ENCODE measurements at places on chromosomes 4 and X.

DNA sequence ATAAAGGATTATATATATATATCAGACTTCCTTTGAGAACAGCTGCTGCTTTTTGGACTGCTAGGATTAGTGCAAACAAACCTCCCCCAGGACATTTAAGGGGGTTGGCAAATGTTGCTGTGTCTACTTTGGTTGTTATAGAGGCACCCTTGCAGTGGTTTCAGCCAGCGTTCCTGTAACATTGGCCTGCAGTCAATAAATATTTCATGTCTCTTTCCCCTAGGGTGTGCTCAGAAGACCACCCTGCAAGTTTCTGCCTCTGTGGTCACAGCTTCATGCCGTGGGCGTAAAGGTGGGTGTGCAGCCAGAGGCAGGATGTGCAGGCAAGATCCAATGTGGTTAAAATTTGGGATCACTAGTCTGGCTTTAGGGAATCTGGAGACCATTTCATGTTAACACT lies 28.9 kb downstream of the FGF5 start:
- DNase-seq = no peak

- DNase-seq = no peak
Measured at GRCh38 chr4:55530691-55531090, 16.0 kb downstream of the CLOCK start.

- no peak for DNase-seq
Measured at GRCh38 chr4:1271686-1272085, 18.0 kb upstream of the MAEA start.

DNA sequence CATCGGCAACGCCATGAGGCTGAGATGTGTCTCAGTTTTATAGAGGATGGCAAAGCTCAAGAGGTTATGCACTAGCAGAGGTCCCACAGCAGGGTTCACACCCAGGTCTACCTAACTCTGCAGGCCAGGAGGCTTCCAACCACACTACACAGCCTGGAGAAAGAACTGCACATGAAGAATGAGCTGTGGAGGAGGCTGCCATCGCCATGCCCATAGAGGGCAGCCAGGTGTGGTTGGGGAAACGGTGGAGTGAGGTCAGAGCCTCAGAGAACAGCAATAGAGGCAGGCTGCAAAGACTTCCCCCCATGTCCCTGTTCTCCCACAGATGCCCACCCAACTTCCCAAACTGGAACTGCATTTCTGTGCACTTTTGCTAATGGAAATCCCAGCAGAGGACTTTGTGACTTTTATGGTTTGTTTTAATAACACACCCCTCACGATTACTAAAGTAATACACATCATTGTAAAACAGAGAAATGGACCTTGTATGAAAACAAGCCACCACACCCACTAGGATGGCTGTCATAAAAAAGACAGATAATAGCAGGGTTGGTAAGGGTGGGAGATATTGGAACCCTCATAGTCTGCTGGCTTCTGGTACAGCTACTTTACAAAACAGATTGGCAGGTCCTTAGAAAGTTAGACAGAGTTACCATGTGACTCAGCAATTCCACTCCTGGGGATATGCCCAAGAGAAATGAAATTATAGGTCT lies 58.9 kb upstream of the PROM1 start:
- no peak for DNase-seq

DNA sequence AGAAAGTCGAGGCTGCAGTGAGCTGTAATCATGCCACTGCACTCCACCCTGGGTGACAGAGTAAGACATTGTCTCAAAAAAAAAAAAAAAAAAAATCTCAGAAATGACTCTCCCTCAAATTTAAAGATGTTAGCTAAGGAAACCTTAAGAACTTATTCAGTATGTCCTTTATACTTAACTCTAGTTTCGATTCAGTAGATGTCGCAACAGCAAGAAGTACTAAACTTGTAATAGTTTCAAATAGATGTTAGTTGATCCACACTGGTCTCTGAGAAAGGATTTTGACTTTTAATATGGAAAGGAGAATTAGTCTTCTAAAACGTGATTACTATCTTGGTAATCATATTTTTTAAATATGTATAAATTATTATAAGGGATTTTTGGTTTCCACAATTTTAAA lies 29.6 kb downstream of the NKX3-2 start:
- no peak for DNase-seq

All from psoas muscle (tissue), 8 donors.